Cardiac muscle cell (in vitro differentiated cells and primary cell): ENCODE measurements at places on chromosomes 16 and 17. TPM values are rescaled to one million over a fixed set of nuclear protein-coding genes. Genes with fewer than 3 reads are reported as not detected.

The TEKT1 gene
- polyA plus RNA-seq, result not detected in 2 replicates

The RUNDC3A gene
- 0.99 and 1.9 TPM in 2 replicates for polyA plus RNA-seq

The TP53TG3F gene
- polyA plus RNA-seq, result not detected in 2 replicates

The CA5A gene
- not detected in 2 replicates for polyA plus RNA-seq

The KRTAP9-2 gene
- not detected in 2 replicates for polyA plus RNA-seq

The TAC4 gene
- 0.78 TPM in 1 of 2 replicates, not detected in the other for polyA plus RNA-seq

GRCh38 chr16:78291604-78292003 lies 192.2 kb downstream of the WWOX start:
- no peaks in the 10 kb centered on the region for H3K4me1 ChIP-seq
- H3K36me3 ChIP-seq, result no peaks in the 10 kb centered on the region
- no peak overlapping the region for H3K4me3 ChIP-seq
- no peak for DNase-seq
- H3K27me3 ChIP-seq, result no peaks in the 10 kb centered on the region
- no peak overlapping the region for H3K27ac ChIP-seq
